PC-9 (cell line): ENCODE measurements at places on chromosomes 3 and 15. TPM values are rescaled to one million over a fixed set of nuclear protein-coding genes. Genes with fewer than 3 reads are reported as not detected.

Gene EIF4A2
- total RNA-seq = 446 and 618 TPM in 2 replicates

Gene GOLGA8M
- not detected in 2 replicates for total RNA-seq

GRCh38 chr3:173109143-173109542, 31.9 kb downstream of the SPATA16 start:
- H3K27me3 ChIP-seq = no peaks in the 10 kb centered on the region
- H3K27ac ChIP-seq = no peak overlapping the region
- no peaks in the 10 kb centered on the region for H3K36me3 ChIP-seq
- no peaks in the 10 kb centered on the region for H3K4me1 ChIP-seq
- DNase-seq = no peak

- H3K4me3 ChIP-seq = no peak overlapping the region
- DNase-seq = peak; percentile 90
- H3K36me3 ChIP-seq = no peaks in the 10 kb centered on the region
- H3K27ac ChIP-seq = peak overlapping the region; percentile 65
Observed at GRCh38 chr3:45064512-45065372, 38.6 kb downstream of the CLEC3B start.

- no peak for DNase-seq
- H3K36me3 ChIP-seq = no peaks in the 10 kb centered on the region
Observed at GRCh38 chr3:81378552-81379293, 382.7 kb downstream of the GBE1 start.

DNA sequence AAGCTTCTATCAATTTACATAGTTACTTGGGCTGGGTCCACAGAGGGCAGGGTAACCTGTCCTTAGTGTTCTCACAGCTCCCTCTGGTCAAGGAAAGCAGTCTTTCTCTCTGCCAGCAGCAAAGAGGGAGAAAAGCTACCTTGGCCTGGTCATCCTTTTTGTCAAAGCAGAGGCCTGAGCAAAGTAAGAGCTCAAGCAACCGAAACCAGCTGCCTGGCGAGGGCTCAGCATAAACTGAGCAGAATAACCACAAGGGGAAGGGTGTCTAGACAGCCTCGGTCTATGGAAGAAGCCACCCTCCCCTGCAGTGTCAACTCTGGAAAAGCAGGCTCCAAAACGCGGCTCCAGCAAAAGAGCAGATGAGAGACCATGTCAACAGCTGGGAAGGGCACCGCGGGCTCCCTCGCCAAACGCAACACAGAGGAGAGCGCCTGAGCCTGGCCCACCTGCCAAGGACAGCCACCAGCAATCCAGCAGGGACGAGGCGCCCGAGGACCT, 17.4 kb downstream of the LRIG1 start:
- no peaks in the 10 kb centered on the region for H3K27me3 ChIP-seq
- no peaks in the 10 kb centered on the region for H3K4me1 ChIP-seq
- no peak overlapping the region for H3K4me3 ChIP-seq
- no peak overlapping the region for H3K27ac ChIP-seq
- no peak for DNase-seq

DNA sequence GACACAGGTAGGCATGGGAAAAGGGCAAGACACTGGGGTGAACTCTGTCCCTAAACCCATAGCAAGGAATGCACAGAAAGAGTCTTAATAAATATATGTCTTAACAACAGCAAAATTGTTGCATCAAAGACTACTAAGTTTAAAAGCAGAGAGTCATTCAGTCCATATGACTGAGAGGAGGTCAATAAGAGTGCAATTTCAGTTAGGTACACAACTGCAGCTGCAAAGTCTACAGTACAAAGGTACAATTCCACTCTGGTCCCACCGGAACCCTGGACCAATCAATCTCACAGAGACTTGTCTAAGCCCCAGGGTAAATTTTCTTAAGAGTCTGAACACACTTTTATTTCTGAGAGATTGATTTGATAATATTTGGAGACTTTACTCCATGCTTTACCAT, 6.9 kb downstream of the CP start:
- no peaks in the 10 kb centered on the region for H3K27me3 ChIP-seq
- DNase-seq = no peak
- no peak overlapping the region for H3K27ac ChIP-seq

- no peak for DNase-seq
- H3K27me3 ChIP-seq = no peaks in the 10 kb centered on the region
- no peak overlapping the region for H3K27ac ChIP-seq
- H3K36me3 ChIP-seq = no peaks in the 10 kb centered on the region
- peaks cover 23% of the 10 kb centered on the region for H3K4me1 ChIP-seq
Observed at GRCh38 chr3:149245738-149246451, 24.3 kb upstream of the CP start.

DNA sequence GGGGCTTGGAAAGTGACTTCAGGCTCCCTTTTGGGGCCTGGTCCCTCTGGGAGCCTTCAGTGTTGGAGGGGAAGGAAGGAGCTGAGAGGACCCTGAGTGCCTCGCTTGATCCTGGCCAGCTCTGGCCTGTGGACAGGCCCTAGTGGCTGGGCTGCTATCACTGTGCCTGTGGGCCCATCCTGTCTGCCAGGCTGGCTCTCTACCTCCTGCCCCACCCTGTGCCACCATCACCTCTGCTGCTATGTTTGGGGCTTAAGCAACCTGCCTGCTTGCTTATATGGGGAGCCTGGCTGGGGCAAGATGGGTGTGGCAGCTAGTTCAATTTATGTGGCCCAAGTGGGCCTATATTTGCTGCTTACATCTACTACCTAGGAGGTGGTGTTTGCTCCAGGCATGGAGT, 7.1 kb downstream of the TEX264 start:
- no peaks in the 10 kb centered on the region for H3K36me3 ChIP-seq
- no peaks in the 10 kb centered on the region for H3K27me3 ChIP-seq

DNA sequence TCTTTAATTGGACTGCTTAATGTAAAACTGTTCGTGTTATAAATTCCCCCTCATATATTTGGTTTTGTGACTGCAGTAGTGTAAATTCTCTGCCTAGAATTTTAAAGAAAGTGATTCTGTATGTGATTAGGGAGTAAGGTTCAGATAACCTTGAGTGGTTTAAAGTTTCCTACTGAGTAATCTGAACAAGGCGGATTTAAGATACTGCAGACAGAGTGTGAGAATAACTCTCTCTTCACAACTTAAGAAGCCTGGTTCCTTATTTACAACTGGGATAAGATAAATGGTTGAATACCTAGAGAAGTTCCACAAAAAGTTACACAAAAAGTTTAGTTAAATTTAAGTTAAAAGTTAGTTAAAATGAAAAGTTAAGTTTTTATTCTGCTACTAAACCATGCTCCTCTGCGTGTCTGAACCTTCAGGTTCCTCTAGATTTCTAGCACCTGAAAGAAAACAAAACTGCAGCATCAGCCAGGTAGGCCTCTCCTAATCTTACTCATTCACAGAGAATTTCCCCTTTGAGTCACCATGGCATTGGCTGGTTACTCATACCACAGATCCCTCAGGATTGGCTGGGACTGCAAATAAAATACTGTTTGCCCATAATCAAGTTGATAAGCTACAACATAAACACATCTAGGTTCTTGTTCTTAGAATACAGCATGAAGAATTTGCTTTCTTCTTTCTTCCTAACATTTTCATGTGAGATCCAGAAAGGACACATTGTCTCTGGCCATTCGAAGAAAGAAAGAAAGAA, at the start of gene ARL14:
ARL14 (plus strand) TSS at position 614 of the 757 bp plus-strand sequence. CDS start 187 bp downstream, outside the sequence.
- DNase-seq = peak; percentile 97
- peaks cover 5% of the 10 kb centered on the region; the same call in 1 of the 2 replicates for H3K36me3 ChIP-seq
- H3K27me3 ChIP-seq = no peaks in the 10 kb centered on the region
- H3K27ac ChIP-seq = peak within 1 kb of the TSS; percentile 91

GRCh38 chr3:185724761-185725160, 100.1 kb downstream of the IGF2BP2 start:
- no peak overlapping the region for H3K4me3 ChIP-seq
- H3K36me3 ChIP-seq = 0 out of 2 replicates have a peak, but pooled peaks cover 14% of the 10 kb centered on the region
- no peak for DNase-seq
- no peaks in the 10 kb centered on the region for H3K27me3 ChIP-seq
- H3K4me1 ChIP-seq = peaks cover 33% of the 10 kb centered on the region

DNA sequence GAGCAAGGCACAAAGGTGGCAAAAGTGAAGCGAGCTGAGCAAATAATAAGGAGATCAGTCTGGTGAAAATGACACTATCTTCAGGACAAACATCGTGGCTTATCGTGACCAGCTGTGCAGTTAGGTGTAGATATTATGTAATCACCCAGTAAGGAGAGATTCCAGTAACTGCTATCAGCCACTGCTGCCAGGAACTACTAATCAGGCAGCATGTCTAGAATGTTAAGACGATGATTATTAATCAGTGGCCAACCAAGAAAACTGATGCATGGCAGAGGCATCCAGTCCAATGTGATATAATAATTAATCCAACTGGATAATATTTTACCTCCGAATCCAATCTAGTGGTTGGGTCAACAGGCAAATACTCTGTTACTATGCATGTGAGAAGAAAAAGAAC, 252.7 kb upstream of the ZPLD1 start:
- no peak for DNase-seq
- H3K4me1 ChIP-seq = peaks cover 18% of the 10 kb centered on the region
- H3K4me3 ChIP-seq = no peak overlapping the region

DNA sequence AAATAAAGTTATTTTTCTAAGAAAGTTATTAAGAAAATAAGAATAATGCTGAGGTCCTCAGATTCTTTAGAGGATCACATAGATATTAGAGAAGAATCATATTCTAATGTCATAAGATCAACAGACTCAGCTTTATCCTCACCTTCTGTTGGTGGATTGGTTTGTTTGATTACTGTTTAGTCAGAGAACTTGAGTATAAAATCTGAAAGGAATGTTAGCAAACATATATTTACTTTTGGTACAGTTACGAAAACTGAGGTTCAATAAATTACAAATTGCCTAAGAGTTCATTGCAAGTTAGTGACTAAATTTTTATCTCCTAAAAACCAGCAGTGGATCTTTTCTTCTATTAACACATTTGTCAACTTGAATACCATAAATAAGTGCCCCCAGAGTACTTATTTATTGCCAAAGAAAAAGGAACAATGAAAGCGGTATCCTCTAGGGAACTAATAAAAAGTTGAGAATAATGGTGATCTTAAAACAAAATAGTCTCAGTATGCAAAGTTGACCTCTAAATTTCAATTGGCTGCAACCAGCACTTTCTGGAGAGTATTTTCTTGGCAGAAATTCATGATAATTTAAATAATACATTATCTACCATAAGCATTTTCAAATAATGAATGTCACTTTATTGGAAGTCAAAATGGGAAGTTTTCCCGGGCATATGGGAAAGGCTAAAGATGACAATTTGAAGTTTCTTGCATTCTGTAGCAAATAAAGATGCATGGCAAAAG, 296.8 kb downstream of the OTOL1 start:
- no peak overlapping the region for H3K4me3 ChIP-seq
- DNase-seq = no peak
- no peak overlapping the region for H3K27ac ChIP-seq
- H3K27me3 ChIP-seq = no peaks in the 10 kb centered on the region
- no peaks in the 10 kb centered on the region for H3K4me1 ChIP-seq
- H3K36me3 ChIP-seq = no peaks in the 10 kb centered on the region
